Right renal cortex interstitium (tissue), 3 donors: ENCODE measurements at places on chromosomes 5 and 9.

DNA sequence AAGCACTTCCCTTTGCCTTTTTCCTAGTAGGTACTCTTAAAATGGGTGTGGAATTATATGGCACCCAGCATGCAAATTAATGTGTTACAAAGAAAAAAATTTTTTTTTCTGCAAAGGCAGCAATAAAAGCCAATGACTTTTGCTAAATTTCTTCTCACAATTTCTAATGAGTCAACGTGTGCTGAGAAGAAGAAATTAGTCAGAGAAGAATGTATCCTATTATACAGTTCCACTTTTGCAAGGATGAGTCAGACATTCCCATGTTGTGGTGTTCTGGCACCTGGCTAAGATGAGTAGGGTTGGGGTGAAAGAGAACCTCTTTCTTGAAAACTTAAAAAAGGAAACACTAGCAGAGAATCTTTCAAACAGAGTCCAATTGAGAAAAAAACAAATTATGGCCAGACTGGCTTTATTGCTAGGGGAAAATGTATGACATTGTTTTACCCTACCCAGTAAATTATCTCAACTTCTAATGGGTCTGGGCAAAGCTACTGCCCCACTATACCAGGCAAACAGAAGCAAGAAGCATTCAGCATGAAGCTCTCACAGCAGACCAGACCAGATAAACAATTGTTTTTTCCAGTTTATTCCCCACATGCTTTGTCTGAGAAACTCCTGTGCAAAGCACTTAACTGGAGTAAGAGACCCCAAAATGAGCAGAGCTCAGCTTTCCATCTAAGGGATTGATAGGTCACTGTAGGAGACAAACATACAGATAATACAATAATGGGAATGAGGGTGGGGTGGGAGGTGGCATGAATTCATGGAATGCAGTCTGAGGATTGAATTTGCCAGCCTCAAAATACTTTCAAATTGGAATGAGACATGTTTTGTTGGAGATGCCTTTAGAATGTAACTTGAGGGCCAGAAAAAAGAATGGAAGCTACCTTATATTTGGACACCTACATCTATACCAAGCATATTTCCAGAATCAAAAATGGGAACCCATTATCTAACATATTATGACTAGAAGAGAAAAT lies 220.8 kb upstream of the RFX3 start:
- DNase-seq = no peak

DNA sequence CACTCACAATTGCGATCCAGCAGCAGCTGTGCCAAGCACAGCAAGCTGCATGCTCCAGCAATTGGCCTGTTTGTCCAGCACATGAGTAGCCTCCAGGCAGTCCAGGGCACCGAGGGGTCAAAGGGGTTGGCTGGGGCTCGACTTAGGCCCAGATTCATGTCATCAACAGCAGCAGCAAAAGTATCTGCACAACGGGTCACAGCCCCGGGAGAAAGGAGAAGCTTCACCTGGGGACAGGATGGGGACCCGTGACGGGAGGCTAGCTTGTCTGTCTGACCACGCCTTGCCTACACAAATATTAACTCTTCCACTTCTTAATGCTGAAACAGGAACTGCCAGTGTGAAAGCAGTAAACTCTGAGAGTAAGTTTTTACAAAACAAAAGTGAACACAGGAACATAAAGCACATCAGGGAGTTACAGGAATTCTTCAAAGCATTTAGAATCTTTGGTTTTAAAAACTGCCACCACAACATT lies 191.2 kb downstream of the PIK3R1 start:
- no peak for DNase-seq

DNA sequence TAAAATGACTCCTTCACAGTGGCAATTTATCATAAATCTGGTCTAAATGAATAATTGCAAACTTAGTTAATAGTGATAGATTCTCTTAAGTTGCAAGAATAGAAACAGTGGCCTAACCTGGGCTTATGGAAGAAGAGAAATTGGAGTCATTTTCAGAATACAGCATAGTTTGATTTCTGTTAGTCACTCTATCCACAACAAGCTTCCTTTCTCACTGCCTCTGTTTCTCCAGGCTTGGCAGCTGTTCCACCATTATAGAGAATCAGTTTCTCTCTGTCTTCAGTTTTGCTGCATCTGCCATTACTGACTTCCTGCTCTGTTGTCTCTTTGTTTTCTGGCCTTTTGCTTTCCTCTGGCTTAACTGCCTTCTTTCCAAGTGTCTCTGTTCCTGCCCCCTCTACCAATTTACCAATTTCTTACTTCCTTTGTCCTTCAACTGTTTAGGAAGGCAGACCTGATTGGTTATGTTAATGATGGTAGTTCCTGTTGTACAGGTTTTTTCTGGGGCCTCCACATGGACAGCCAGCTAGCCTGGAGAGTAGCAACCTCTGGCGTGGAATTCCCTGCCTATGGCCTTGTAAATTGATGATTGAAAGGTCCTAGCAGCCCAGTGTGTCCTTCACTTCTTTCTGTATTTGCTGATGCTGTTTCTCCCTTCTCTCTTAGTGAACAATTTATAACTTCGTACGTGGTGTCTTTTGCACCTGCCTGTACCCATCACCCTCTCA lies 75.9 kb upstream of the RASGRF2 start:
- no peak for DNase-seq

- DNase-seq = no peak
Measured at GRCh38 chr9:124264823-124265233, 7.1 kb downstream of the NEK6 start.
